Activated CD8-positive, alpha-beta memory T cell treated with anti-CD3 and anti-CD28 coated beads, Interleukin-2, amount 10 ng/mL, durations not matched to agents 7 days and 5 days (primary cell): ENCODE measurements at places on chromosomes 3 and 15.

DNA sequence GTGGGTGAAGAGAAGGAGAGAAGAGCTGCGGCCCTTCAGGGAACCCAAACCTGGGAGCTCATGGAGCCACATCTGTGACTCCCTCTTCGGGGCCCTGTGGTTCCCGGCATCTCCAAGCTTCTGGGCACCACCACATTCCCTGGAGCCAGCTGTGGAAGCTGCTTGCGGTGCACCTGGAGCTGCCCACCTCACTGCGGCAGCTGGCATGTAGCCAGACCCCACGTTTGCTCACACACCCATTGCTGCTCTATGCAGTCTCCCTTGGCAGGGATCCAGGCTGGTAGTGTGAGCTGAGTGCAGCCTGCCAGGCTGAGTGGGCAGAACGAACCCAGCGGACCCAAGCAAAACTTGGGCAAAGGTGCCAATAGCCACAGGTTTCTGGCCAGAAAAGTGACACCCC is 16.8 kb upstream of the PLA2G4E start:
- no peak for DNase-seq

DNA sequence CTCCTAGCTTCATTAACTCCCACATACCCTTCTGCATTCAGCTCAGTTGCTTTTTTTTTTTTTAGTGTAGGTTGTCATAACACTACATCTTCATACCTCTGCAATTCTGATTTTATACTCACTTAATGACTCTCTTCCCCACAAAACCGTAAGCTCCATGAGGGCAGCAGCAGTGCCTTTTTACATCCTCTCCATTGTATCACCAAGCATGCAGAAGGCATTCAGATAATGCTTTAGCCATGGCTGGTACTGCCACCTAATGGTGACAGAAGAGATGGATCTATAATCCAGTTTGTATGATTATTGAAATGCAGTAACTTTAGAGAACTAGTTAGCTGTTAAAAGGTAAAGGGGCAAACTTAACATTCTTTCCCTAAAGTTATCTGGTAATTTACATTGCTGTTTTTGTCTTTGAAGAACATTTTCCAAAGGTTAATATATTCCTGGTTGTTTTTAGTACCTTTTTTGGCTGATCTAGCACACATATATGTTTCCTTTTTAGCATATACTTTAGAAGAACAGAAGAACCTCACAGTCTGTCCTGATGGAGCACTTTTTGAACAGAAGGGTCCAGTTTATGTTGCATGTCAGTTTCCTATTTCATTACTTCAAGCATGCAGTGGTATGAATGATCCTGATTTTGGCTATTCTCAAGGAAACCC is 36.8 kb downstream of the ATP1B3 start:
- DNase-seq, result peak; percentile 69

DNA sequence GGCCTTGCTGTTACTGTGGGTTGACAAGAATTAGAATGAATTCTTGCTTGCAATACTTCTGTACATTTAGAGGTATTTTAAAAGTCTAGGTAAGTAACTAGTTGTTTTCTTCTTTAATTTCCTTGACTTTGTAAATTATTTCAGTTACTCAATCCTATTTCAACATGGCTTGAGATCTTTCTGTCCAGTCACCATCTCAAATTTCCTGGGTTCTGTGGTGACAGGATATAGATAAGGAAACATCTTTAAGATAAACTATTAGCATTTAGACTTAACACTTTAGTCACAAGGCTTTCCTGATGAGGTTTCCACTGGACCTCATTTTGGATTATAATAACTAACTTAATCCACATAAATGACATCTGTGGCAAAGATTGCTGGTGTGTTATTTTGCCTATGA is 195.9 kb upstream of the DPH6 start:
- no peak for DNase-seq

DNA sequence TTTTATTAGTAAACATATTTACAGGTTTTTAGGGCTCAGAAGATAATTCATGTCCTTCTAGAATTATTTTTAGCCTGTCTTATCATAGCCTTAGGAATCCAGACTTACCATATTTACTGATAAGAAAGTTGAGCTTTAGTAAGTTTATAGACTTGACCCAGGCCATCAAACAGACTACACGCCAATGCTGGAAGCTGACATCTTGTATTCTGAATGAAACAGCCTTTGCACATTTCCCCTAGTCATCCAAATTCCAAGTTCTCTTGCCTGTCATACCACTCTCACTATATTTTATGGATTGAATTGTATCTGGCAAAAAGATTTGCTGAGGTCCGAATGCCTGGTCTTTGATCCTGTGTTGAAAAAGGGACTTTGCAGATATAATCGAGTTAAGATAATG is 58.6 kb downstream of the DRD3 start:
- no peak for DNase-seq

DNA sequence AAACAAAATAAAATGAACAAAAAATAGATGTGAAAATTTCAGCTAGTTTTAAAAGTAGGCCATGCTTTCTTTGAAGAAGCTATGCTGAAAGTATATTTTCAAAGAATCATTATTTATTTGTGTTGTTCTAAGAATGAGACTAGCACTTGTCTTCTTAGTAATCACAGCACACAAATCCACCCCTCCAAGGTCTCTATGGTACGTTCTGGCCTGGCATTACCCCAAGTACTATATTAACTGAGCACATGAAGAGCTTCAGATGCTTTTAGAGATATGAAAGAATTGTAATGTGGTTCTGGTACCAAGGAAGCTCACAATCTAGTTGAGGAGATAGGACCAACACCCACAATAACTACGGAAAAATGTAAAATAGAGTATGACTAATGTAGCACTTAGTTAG is 416.5 kb downstream of the PLCL2 start:
- DNase-seq, result no peak

DNA sequence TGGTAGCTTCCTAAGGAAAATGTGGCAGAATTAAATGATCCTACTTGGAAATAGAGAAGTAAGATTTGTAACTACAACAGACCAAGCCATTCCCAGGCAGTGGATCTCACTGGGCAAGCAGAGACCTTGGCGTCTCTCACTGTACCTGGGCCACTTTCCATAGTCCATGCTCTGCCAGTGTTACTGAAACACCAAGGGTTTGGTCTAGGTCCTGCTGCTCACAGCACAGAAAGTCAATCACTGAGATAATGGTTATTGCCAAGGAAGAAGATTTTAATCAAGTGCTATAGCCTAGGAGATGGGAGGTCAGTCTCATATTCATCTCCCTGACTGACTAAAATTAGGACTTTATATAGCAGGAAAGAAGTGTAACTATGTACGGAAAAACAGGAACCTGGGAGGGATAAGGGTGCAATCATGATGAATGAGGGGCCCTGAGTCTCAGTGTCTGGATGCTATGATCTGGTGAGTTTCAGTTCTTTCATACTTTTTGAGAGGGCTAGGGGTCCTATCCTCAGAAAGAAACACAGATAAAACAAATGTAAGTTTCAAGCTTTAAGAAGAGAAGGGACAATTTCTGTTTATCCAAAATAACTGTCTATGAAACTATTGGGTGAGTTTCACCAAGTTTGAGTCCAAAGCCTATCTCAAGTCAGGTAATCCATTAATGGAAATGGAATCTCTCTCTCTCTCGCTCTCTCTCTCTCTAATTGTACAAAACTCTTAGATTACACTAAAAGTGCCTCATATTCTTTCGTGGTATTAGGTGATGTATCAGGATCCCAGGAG is 20.6 kb downstream of the GPR15 start:
- no peak for DNase-seq

DNA sequence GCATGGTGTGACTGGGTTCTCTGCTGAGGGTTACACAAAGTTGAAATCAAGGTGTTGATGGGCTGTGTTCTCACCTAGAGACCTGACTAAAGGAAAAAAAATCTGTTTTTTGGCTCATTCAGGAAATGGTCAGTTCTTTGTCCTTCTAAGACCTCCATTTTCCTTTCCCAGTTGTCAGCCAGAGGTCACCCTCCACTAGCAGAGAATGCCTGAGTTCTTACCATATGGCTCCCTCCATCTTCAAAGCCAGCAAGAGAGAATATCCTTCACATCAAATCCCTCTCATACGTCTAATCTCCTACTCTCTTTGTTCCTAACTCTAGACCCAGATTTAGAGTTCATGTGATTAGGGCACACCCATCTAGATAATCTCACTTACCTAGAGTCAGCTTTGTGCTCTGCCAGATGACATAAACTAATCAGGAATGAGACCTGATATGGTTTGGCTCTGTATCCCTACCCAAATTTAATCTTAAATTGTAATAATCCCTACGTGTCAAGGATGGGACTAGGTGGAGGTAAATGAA is 19.4 kb downstream of the ANKRD28 start:
- no peak for DNase-seq

- no peak for DNase-seq
Observed at GRCh38 chr3:45462522-45463265, 74.3 kb downstream of the LARS2 start.

- DNase-seq, result no peak
Observed at GRCh38 chr3:194136519-194137007, 615 bp downstream of the HES1 start.

DNA sequence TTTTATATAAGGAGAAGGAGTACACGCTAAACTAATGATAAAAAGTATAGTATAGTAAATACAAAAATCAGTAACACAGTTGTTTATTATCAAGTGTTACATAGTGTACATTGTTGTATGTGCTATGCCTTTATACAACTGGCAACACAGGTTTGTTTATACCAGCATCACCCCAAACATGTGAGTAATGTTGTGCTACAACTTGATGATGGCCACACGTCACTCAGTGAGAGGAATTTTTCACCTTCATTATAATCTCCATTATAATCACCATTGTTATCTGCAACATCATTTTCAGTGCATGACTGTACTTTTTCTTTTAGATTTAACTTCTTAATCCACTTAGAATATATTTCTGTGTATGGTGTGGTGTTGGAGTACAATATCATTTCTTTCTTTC is 204.0 kb upstream of the CTNNB1 start:
- no peak for DNase-seq

DNA sequence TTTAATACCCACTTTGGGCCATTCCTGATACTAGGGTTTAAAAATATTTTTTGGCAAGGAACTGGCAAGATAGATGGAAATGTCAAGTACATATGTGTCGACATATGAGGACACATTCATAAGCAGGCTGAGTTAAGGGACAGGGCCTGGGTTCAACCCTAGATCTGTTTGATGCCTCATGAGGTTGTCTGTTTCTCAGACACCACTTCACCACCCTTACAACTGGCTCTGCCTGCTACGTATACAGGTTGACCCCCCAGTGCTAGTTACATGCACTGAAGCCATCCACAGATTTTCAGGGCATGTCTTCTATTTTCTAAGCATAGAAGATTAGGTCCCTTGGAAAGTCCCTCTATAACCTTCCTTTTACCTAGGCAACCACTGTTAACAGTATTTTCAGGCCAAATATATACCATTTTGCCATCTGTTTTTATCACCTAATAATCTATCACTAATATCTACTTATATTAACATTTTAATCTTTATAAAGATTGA is 296.7 kb downstream of the PLCL2 start:
- DNase-seq, result no peak
